ENCODE measurements at places on chromosomes 11 and 22.

DNA sequence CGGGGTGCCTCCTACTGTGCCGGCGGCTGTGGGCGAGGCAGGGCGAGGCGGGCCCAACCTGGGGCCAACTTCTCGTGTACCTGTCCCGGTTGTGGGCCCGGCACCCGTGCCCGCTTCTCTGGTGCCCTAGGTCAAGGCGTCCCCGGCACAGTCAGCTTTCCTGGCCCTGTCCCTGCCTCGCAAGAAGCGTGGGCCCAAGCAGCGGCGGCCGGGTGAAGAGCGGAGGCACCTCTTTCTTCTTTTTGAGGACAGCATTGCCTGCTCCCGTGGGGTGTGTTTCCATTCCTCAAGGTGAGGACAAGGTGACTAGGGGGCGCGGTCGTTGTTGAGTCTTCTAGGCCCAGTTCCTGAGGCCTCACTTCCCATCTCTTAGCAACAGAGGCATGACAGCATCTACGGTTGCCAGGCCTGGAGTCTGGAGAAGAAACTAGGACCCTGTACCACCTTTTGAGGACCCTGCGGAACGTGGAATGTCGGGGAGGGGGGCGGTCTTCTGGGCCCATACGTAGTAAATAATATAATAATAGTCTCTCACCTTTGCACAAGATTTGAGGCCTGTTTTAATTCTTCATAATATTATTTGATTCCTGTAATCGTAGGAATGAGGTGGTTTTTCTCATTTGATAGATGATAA, 418 bp downstream of the ACO2 start:
- no peak for DNase-seq

DNA sequence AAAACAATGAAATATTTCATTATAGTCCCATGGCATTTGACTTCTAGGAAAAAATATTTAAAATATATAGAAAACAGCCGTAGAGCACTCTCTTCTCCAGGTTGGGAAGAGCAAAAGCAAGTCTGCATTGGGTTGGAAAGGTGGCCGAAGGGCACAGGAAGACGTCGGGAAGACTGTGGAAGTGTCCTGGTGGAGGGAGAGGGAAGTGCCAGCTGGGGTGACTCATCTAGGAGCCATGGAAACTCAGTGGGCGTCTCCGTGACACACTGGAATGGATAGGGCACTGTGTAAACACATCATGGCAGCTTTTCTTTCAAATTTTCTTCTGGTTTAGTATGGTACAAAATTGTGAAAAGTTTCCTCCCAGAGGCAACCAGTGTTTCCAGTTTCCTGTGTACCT, 12.7 kb downstream of the GTPBP1 start:
- no peak for DNase-seq

- no peak for DNase-seq
Measured at GRCh38 chr22:44102121-44102520, 78.0 kb downstream of the PARVB start.

DNA sequence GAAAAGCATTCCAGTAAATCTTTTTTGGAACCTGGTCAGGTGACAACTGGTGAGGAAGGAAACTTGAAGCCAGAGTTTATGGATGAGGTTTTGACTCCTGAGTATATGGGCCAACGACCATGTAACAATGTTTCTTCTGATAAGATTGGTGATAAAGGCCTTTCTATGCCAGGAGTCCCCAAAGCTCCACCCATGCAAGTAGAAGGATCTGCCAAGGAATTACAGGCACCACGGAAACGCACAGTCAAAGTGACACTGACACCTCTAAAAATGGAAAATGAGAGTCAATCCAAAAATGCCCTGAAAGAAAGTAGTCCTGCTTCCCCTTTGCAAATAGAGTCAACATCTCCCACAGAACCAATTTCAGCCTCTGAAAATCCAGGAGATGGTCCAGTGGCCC, 24.1 kb upstream of the TTC36 start:
- DNase-seq, result no peak

DNA sequence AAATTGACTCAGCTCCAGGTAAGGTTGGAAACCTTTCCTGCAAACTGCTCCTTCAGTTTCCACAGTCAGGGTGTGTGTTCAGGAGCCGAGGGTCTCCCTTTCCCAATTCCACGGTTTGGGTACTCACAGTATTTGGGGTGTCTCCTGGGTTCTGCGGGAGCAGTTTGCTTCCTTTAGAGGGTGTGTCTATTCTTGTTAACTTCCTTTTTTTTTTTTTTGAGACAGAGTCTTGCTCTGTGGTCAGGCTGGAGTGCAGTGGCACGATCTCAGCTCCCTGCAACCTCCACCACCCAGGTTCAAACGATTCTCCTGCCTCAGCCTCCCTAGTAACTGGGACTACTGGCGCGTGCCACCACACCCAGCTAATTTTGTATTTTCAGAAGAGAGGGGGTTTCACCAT, 251.4 kb downstream of the LUZP2 start:
- DNase-seq, result no peak

GRCh38 chr22:37391702-37392101, 35.6 kb downstream of the ELFN2 start:
- DNase-seq, result no peak

GRCh38 chr11:87266751-87267150, 229.0 kb downstream of the TMEM135 start:
- no peak for DNase-seq

DNA sequence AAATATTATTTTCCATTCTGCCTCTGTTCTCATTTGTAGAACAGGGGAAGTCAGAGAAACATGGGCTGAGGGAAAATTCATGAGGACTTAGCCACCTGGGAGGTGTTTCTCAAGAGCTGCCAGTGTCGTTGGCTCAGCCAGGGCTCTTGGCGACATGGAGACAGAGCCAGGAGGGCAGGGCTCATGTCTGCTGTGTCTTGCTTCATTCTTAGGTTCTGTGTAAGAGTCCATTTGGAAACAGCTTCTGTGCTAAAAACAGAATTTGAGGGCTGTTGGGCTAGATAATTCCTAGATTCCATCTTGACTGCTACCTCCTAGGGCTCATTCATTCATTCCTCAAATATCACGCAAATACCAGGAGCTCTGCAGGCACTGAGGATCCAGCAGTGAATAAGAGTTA, 15.1 kb upstream of the MRGPRX2 start:
- no peak for DNase-seq

DNA sequence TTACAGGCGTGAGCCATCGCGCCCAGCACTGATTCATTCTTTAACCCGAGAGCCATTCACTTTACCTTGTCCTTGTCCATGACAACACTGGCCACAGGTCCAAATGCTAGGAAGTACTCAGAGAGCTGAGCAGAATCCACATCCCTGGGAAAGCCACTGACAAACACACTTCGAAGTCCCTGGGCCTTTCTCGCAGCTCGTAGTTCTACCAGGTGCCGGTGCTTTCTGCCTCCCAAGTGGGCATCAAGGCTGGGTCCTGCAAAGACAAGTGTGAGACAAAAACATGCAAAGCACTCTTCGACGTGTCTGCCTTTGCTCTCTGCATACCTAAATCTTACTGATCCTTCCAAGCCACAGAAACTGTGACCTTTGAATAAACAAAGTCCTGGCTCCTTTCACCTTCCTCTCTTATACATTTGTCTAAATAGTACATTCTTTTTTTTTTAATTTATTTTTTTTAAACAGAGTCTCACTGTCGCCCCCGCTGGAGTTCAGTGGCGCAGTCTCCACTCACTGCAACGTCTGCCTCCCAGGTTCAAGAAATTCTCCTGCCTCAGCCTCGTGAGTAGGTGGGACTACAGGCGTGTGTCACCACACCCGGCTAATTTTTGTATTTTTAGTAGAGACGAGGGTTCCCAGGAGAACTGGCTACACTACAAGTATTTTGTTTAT, 2.2 kb downstream of the TUT1 start:
- no peak for DNase-seq

- no peak for DNase-seq
Measured at GRCh38 chr11:16293204-16293681, 63.1 kb downstream of the SOX6 start.

DNA sequence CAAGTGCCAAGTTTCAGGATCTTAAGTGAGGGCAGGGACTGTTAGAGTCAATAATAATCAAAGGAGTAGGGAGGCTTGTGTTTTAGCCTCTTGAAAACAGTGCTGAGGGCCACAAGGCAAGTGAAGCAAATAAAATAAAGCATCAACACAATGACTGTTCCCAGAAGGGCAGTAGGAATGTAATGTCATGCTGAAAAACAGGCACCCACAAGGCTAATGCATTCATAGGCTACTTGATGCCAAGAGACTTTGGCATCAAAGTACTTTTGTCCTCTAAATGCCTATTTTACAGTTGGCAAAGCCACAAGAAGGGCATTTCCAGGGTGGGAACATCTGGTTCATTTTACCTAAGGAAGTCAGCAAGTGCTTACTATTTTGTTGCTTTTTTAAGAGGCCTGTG, 22.9 kb downstream of the RAB39A start:
- no peak for DNase-seq

GRCh38 chr11:2748814-2749554, 49.2 kb upstream of the KCNQ1OT1 start:
- DNase-seq, result no peak

DNA sequence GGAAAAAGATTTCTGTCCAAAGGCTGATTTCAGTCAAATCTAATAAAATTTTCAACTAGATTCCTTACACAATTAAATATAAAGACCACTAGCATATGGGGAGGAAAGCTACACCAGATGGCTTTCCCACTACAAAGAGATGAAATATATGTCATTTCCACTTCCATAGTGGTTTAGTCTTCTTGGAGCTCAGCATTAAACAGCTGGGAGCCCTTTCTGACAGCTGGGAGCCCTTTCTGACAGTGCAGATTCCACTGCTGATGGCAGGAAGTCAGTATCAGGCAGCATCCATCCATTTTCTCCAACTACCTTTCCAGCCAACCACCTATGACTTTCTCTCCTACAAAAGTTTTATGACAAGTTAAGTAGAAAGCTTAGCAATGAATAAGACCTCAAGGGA, 177.9 kb downstream of the RRAS2 start:
- DNase-seq, result no peak

- no peak for DNase-seq
Measured at GRCh38 chr22:40190501-40190900, 12.8 kb downstream of the TNRC6B start.

GRCh38 chr11:65586676-65587075, 8.9 kb downstream of the KCNK7 start:
- DNase-seq, result no peak

DNA sequence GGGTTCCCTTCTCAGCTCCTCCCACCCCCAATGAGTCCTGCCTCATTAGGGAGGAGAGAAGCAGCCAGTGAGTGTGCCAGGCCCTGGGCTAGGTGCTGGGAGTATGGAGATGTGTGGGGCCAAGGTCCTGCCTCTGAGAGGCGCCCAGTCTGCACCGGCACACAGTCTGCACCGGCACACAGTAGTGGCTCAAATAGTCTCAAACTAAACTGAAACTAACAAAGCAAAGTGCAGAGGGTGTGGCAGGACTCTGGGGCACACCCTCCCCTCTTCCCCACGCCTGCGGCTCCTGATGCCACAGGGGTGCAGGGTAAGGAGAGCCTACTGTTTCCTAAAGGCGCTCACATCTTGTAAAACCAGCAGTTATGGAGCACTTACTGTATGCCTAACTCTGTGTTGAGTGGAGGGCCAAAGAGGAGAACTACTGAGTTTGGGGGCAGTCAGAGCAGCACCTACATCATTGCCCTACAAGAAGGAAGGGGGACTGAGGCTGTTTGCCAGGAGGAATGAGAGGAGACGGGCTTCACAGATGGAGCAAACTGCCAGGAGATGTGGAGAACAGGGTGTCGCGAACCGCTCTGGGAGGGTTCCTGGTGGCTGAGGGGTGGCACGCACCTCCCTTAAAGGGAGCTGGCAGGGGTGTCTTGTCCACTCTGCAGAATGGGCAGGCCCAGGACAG, 939 bp upstream of the SH3BP1 start:
- no peak for DNase-seq

DNA sequence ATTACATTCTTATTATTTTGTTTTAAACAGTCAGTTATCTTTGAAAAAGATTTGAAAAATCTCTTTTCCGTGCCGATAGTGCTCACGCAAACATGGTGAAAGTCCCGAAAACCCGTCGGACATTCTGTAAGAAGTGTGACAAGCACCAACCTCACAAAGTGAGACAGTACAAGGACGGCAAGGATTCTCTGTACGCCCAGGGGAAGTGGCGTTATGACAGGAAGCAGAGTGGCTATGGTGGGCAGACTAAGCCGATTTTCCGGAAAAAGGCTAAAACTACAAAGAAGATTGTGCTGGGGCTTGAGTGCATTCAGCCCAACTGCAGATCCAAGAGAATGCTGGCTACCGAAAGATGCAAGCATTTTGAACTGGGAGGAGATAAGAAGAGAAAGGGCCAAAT, 28.7 kb upstream of the CTSD start:
- no peak for DNase-seq

DNA sequence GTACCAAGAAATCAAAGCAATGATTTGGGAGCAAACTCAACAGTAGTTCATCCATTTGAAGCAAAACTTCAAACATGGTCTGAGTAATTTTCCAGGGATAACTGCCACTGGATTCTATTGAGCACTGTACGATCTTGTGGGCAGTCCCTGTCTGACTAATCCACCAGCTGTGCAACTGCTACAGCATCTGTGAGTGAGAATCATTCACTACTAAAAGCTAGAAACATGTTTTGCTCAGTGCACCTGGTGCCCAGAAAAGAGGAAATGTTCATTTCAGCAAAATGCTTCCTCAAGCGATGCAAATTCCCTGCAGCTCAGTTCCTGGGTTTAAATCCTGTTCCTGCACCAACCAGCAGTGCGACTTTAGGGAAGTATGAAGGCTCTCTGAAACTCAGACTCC, 1077.9 kb downstream of the DLG2 start:
- DNase-seq, result no peak

DNA sequence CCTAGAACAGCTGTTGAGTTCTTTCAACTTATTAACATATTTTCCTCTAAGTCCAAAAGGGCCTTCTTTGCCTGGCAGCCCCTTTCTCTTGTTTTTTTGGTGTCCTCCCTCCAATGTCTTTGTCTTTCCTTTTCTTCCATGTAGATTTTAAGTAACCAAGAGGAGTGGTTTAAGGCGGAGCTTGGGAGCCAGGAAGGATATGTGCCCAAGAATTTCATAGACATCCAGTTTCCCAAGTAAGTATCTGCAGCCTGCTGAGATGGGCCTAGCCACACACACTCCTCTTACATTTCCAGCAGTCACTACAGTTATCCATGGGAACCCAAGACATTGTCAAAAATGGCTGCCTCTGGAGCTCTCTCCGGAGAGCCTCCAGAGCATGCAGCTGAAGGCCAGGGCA, 4.5 kb upstream of the TMA7B start:
- no peak for DNase-seq

DNA sequence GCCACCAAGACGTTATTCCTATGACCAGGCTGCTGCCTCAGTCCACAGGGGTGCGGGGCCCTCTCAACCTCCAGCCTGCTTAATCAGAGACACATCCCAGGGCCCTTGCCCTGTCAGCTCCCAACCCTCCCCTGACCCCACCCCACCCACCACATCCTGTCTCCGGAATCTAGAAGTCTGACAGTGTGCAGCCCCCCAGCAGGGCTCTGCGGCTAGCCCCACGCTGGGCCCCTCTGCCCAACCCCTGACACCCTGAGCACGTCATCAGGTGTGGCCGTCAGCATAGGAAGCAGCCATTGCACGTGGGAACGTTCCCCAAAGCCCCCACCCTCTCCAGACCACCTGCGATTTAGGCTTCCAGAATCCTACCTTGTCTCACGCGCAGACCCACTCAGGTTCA, 34.3 kb upstream of the IGSF9B start:
- DNase-seq, result no peak

GRCh38 chr11:63032457-63032856, 16.8 kb upstream of the SLC22A8 start:
- DNase-seq, result no peak
